Cardiac fibroblast (primary cell): ENCODE measurements at places on chromosomes 6 and 20.

DNA sequence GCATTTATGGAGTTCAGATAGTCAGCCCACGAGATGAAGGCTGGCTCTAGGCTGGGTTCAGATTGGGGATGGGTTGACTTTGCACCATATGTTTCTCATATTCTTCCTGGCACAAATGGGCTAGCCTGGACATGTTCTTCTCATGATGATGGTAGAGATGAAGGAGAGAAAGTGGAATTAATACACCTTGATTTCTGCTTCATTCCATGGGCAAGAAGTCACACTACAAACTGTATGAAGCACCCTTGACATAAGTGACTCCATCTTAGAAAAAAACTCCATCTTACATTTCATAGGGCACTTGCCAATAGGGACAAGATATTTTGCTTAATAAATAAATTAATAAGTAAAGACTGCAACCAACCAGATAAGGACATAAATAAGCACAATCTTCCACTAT lies 12.0 kb upstream of the CD83 start:
- no peak for DNase-seq

- no peak for DNase-seq
Measured at GRCh38 chr6:108566406-108566805, 5.7 kb downstream of the FOXO3 start.

- no peak for DNase-seq
Measured at GRCh38 chr6:33193619-33194018, 1.4 kb upstream of the COL11A2 start.

- no peak for DNase-seq
Measured at GRCh38 chr20:52172392-52173047, 19.1 kb downstream of the ZFP64 start.

GRCh38 chr6:53546281-53546680 lies 1.4 kb upstream of the GCLC start:
- DNase-seq: peak; percentile 67

DNA sequence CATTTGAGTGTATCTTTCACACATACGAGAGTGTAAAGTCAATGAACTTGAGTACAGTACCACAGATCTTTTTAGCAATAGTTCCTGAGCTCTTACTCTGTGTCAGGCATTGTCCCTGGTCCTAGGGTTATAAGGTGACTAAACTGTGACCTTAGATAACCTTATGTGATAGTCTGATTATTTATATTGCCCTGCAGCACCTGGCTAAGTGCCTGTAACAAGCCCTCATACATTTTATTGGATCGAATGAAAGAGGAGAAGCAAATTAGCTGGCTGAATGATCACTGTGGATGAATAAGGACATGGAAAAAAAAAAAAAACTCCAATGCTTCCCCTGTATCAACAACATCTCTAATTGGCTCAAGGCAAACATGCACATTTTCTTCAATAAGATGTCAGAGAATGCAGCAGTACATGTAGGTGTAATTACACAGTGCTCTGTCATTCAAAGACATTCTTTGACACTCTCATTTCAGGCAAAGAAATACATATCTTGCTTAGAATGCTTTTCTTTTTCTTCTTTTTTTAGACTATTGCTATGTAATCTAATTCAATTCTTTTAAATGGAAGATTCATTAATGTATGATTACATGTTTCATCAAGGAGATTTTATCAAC lies 153.4 kb downstream of the PHACTR1 start:
- no peak for DNase-seq

DNA sequence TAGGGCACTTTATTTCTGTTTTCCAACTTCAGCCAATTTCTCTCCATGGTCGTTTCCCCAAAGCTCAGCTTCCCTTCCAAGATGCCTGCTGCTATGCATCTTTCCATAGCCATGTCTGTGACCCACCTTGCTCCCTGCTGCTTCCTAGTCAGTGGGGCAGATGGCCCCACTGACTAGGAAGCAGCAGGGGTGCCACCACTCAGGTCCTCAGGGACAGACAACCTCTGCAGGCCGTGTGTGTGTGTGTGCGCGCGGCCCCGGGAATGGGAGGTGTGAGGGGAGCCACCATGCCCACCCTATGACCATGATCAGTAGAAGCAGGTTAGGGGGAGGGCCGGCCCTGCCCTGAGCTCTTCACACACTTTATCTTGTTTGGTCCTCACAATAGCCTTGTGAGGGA lies 2.7 kb upstream of the IP6K3 start:
- no peak for DNase-seq

DNA sequence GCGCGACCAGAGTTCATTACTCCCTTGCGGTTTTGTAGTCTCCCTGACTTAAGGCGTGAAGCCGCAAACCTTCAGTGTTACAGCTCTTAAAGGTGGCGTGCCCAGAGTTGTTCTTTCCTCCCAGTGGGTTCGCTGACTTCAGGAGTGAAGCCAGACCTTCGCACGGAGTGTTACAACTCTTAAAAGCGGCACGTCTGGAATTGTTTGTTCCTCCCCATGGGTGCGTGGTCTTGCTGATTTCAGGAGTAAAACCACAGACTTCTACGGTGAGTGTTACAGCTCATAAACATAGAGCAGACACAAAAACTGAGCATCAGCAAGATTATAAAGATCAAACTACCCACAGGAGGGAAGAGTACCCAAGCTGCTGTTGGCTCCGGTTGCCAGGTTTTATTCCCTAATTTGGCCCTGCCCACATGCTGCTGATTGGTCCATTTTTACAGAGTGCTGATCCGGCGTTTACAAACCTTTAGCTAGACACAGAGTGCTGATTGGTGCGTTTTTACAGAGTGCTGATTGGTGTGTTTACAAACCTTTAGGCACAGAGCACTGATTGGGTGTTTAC lies 10.4 kb downstream of the TMEM14C start:
- no peak for DNase-seq

- no peak for DNase-seq
Measured at GRCh38 chr6:15386756-15387112, 140.9 kb downstream of the JARID2 start.

GRCh38 chr6:15970517-15970916 lies 158.4 kb upstream of the MYLIP start:
- DNase-seq: no peak

GRCh38 chr20:13098720-13099355 lies 90.1 kb downstream of the SPTLC3 start:
- no peak for DNase-seq

GRCh38 chr6:137712587-137712986 lies 154.5 kb upstream of the TNFAIP3 start:
- DNase-seq: no peak

GRCh38 chr20:58673119-58673518 lies 19.5 kb upstream of the NPEPL1 start:
- DNase-seq: no peak

- no peak for DNase-seq
Measured at GRCh38 chr6:37654727-37655500, 42.8 kb downstream of the MDGA1 start.

DNA sequence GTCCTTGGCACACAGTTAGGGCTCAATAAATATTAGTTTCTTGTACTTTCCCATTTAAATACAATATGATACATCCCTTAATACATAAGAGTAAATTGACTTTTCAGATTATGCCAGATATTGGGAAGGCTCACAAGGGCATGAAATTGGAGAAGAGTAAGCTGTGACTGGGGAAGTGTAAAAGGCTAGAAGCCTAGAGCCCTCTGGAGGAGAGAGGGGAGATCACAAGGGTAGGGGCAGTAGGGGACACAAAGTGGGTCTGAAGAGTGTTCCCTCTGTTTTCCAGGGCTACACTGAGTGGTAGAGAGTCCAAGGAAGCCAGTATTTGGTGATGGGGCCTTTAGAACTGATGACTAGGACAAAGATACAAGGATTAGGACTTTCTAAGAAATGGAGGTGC lies 562.9 kb upstream of the CHD6 start:
- no peak for DNase-seq

- DNase-seq: peak; percentile 94
Measured at GRCh38 chr6:22236626-22237414, 60.0 kb downstream of the PRL start.

DNA sequence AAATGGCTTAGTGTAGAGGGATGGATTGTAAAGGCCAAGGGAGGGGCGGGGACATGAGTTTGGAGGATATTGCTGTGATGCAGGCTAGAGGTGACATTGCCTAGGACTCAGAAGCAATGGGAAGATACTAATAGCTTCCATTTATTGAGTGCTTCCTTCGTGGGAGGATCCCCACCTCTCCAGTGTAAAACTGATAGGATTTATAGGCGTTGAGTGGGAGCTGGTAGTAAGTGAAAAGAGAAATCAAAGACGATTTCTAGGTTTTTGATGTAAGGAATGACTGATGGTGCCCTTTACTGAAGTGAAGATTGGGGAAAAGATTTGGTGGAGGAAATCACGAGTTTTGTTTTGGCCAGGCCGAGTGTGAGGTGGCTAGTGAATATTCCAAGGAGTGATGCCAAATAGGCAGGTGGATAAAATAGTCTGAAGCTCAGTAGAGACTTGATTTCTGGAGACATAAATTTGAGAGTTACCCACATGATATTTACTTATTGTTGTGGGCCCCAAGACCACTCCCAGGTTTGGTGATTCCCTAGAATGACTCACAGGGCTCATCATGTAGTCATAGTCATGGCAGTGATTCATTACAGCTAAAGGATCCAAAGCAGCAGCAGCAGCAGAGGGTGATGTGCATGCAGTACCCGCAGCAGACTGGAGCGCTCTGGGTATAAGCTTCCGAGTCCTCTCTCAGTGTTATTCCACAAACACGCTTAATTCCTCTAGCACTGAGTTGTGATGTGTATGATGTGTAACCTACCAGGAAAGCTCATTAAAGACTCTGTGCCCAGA lies 10.2 kb downstream of the RPRD1B start:
- DNase-seq: peak; percentile 53

- DNase-seq: peak; percentile 59
Measured at GRCh38 chr20:45041464-45042337, 59.2 kb downstream of the KCNS1 start.

DNA sequence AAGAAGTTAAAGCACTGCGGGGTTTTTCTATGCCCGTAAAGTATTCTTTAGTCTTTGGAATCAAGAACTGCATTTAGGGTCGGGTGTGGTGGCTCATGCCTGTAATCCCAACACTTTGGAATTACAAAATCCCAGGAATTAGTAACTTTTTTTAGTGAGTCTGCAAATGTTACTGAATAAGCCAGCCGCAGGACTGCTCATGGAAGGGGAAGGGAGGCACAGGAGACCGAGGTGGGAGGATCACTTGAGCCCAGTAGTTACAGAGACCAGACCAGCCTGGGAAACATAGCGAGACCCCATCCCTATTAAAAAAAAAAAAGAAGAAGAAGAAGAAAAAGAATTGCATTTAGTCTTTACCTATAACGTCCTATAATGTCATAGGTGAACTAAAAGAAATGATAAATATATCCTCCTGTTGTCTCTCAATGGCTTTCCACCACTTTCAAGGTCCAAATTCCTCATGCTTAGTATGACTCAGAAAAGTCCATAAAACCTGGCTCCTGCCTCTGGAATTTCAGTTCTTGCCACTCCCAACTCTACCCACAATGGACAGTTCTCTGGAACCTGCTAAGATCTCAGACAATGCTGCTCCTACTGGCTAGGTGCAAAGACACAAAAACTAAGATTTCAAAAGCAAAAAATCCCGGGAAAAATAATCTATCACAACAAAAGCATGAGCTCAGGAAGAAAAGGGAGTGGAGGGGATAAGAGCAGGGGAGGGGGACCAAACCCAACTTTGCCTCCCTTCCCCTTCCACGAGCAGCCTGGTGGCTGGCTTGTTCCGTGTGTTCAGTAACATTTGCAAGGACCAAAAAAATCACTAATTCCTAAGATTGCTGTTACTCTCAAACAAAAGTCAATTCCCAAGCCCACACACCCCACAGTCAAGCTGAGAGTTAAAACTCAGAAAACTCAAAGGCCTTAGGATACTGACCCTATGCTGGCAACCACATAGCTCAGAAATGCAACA lies 39.0 kb downstream of the B4GALT5 start:
- DNase-seq: peak; percentile 58

DNA sequence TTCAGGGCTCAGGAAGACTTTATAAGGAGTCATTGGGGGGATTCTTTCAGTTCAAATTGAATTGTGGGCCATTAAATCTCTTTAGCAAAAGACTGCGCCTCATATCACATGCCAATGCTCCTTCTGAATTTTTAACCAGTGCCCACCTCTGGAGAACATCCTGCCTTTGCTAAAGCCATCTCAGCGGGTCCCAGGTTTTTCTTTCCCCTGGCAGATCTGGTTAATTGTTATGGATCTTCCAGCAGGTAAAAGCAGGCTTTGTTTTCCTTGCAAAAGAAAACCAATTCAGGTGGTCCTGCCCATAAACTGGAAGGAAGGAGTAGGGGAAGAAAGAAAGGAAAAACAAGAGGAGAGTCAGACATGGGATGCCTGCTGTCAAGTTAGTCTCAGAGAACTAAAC lies 298.2 kb downstream of the LRFN2 start:
- DNase-seq: no peak

DNA sequence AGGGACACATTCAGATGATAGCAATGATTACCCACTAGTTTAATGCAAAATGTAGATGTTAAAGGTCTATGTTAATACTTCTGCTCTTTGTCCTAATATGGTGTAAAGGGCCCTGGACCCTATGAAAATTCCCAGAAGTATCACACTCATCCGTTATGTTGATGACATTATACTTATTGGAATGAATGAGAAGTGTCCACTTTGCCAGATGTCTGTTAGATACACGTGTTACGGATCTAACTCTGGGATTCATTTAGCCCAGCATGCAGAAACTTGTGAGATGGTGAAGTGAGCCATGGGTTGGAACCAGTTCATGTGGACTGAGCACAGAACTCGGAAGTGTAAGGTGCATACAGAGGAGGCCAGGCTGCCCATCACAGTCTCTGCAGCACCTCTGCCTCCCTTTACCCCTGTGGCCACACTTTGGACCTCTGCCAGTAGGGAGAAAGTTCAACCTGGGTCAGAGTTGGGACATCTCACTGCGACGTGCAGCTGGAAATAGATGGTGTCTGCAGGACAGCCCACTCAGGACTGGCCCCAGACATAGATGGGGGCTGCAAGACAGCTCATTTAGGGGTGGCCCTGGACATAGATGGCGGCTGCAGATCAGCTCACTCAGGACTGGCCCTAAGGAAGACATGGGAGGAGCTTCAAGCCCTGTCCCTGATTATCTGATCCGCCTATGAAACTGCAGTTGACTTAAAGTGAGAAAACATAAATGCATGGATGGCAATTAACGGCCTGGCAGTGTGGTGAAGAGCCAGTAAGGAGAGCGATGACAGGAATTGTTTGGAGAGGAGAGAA lies 71.2 kb upstream of the THBS2 start:
- no peak for DNase-seq

DNA sequence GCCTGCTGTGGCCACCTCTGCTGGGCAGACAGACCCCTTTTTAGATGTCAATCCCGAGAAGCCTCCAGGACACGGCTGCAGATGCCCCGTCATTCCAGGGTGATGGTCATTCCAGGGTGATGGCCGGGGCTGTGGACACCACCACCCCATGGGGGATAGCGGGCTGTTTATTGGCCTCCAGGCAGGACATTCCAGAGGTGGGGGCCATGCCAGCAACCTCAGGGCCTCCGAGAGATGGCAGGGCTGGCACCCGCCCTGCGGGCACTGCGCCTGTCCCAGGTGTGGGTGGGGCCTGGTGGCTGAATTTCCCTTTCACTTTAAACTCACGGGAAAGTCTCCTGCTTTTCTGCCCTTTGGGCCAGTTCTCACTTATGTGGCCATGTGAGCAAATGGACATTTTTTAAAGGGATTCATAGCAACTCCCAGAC lies 14.5 kb downstream of the COL9A3 start:
- no peak for DNase-seq
